Astrocyte (in vitro differentiated cells and primary cell): ENCODE measurements at places on chromosomes 11 and 22. TPM values are rescaled to one million over a fixed set of nuclear protein-coding genes. Genes with fewer than 3 reads are reported as not detected.

APOL1 gene
- total RNA-seq, result 3.9 and 7.5 TPM in 2 replicates

KCNK7 gene
- 0.84 TPM in 1 of 2 replicates, not detected in the other for total RNA-seq

XNDC1N gene
- total RNA-seq, result 7.6 and 7.8 TPM in 2 replicates

A4GALT gene
- 1.6 and 1.9 TPM in 2 replicates for total RNA-seq

INPP5J gene
- 3.0 and 3.3 TPM in 2 replicates for total RNA-seq
